CD4-positive, alpha-beta T cell (primary cell): ENCODE measurements at places on chromosomes 4 and X.
A peak's percentile ranks its signal among the peaks of the same experiment; 100 is the strongest.

GRCh38 chrX:86830685-86831084, 682.4 kb downstream of the DACH2 start:
- H3K4me3 ChIP-seq: no peak overlapping the region
- H3K4me1 ChIP-seq: no peaks in the 10 kb centered on the region
- H3K36me3 ChIP-seq: no peaks in the 10 kb centered on the region
- H3K27me3 ChIP-seq: no peaks in the 10 kb centered on the region

DNA sequence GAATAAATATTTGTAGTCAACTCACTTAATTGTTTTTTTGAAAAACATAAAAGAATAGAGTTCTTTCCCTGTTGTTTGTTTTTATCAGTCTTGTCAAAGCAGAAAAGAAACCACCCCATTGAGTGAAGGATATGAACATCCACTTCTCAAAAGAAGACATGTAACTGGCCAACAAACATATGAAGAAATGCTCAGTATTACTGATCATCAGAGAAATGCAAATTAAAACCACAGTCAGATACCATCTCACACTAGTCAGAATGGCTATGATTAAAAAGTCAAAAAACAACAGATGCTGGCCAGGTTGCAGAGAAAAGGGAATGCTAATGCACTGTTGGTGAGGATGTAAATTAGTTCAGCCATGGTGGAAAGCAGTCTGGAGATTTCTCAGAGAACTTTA, 326.1 kb upstream of the EMCN start:
- no peaks in the 10 kb centered on the region for H3K36me3 ChIP-seq
- no peaks in the 10 kb centered on the region for H3K27me3 ChIP-seq
- H3K4me1 ChIP-seq: no peaks in the 10 kb centered on the region
- DNase-seq: no peak

DNA sequence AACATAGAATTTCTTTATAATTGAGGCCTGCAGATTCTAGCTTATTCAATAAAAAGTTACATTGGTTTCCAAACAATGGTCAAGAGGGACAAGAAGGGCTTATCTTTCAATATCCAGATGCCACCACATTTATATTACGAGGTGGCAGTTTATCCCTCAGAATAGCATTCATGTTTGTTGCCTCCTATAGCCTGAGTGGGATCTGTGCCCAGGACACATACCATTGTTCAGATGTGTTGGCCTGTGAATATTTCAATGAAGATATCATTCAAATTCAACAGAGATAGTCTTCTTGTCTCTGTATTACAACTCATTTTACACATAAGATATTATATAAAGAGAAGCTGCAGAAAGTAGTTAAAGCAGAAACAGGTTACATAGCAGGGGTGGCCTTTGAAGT, 20.5 kb downstream of the GLRB start:
- no peaks in the 10 kb centered on the region for H3K36me3 ChIP-seq
- no peaks in the 10 kb centered on the region for H3K4me1 ChIP-seq

GRCh38 chr4:104868533-104868932, 278.1 kb upstream of the TET2 start:
- no peak overlapping the region for H3K27ac ChIP-seq
- no peak overlapping the region for H3K4me3 ChIP-seq
- H3K4me1 ChIP-seq: no peaks in the 10 kb centered on the region

GRCh38 chr4:142574306-142574705, 271.8 kb downstream of the INPP4B start:
- peaks cover 6% of the 10 kb centered on the region for H3K4me1 ChIP-seq
- H3K4me3 ChIP-seq: no peak overlapping the region
- H3K36me3 ChIP-seq: peaks cover 9% of the 10 kb centered on the region
- H3K27me3 ChIP-seq: no peaks in the 10 kb centered on the region
- no peak for DNase-seq
- H3K27ac ChIP-seq: no peak overlapping the region

DNA sequence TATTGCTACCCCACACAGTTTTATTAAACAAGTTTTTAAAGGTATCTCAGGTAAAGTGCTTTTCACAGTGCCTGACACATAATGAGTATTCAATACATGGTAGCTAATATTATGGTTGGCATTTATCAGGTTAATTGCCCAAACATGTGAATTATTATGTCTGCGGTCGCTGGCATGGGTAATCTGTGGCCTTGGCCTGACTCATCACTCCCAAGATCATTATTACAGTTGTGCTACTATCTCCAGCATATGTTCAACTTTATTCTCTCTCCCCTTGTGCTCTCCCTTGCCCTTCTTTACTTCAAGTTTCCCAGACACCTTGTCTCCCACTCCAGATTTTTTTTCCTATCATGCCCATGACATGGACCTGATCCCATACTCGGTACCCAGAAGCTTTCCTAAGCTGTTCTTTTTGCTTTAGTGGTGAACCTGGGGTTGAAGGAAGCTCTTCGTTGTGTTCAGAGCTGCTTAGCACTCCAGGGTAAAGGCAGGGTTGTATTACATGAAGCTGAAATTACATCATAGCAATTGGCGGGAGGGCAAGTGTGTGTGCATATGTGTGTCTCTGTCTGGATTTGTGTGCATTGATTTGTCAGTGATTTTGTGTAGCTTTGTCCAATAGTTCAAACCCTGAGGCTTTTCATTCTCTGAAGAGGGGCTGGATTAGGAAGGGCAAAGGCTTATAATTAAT, 176.5 kb upstream of the NRK start:
- H3K4me1 ChIP-seq: no peaks in the 10 kb centered on the region
- no peaks in the 10 kb centered on the region for H3K27me3 ChIP-seq
- H3K36me3 ChIP-seq: no peaks in the 10 kb centered on the region
- DNase-seq: no peak
- H3K4me3 ChIP-seq: no peak overlapping the region
- no peak overlapping the region for H3K27ac ChIP-seq

DNA sequence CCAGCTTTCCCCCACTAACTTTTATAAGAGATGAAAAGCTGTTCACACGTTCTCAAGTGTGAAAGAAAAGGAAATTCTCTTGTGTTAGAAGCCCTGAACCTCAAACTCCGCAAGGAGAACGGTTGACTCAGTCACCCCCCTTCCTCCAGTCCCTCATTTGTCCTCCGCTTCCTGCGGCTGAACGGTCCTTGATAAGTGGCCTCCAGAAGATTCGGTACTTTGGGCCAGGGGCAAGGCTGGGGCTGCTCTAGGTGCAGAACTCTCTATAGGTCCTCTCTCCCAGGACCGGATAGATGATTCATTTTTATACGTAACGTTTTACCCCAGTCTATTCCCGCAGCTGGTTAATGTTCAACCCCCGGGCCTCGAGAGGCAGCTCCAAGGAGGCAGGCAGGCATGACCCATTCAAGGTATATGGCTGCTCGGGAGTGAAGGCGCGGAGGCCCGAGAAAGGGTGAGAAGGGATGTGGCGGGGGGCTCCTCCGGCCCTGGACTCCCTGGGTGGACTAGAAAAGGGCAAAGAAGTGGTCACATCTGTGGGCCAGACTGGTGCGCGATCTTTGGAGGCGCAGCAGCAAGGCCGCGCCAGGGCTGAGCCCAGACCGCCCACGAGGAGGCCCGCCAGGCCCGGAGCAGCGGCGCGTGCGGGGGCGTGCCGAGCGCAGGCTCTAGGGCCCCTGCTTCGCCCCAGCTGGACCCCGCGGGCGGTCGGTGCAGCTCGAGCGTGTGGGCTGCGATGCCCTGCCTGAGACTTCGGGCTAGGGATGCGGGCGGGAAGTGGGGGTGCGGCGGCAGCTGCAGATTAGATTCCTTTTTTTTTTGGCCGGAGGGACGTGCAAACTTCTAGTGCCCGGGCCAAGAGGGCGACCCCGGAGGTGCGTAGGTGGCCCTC, 11.7 kb downstream of the PITX2 start:
- no peaks in the 10 kb centered on the region for H3K36me3 ChIP-seq
- peaks cover 79% of the 10 kb centered on the region for H3K27me3 ChIP-seq
- DNase-seq: no peak
- peaks cover 19% of the 10 kb centered on the region for H3K4me1 ChIP-seq
- no peak overlapping the region for H3K4me3 ChIP-seq

DNA sequence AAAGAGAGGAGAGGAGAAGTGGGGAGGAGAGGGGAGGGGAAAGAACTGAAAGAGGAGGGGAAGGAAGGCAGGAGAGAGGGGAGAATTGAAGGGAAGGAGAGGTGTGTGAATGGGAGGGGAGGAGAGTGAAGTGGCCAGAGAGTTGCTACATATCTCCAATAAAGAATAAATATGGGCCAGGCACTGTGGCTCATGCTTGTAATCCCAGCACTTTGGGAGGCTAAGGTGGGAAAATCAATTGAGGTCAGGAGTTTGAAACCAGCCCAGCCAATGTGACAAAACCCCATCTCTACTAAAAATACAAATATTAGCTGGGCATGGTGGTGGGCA, 482.4 kb downstream of the NAF1 start:
- no peak for DNase-seq
- H3K27ac ChIP-seq: no peak overlapping the region
- H3K36me3 ChIP-seq: no peaks in the 10 kb centered on the region
- H3K4me1 ChIP-seq: no peaks in the 10 kb centered on the region
- no peaks in the 10 kb centered on the region for H3K27me3 ChIP-seq

DNA sequence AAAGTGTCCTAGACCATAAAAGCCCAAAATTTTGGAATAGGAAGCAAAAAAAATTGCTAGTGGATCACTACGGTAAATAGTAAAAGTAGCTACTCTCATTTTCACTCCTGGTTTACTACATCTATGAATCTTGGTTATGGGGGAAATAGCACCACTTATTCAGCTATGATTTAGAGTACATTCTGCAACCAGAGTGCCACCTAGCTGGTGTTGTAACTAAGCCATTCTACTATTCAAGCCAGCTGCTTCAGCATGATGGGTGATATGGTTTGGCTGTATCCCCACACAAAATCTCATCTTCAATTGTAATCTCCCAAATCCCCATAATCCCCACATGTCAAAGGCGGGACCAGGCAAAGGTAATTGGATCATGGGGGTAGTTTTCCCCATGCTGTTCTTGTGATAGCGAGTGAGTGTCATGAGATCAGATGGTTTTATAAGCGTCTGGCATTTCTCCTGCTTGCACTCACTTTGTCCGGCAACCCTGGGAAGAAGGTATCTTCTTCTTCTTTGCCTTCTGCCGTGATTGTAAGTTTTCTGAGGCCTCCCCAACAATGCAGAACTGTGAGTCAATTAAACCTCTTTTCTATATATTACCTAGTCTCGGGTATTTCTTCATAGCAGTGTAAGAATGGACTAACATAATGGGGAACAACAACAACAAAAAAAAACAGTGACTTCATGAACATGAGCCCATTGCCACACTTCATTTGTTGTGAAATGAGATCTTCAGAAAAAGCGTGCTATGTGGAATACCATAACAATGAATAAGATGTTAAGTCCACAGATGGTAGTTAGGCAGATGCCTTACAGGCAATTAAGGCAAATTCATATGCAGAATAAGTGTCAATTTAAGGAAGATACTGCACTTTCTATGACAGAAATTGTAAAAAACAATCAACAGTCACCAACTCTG, 280.1 kb downstream of the PABPC4L start:
- no peak overlapping the region for H3K4me3 ChIP-seq
- no peaks in the 10 kb centered on the region for H3K27me3 ChIP-seq
- H3K27ac ChIP-seq: no peak overlapping the region
- no peaks in the 10 kb centered on the region for H3K36me3 ChIP-seq
- no peaks in the 10 kb centered on the region for H3K4me1 ChIP-seq

- peaks cover 20% of the 10 kb centered on the region for H3K4me1 ChIP-seq
- H3K27me3 ChIP-seq: peaks cover 43% of the 10 kb centered on the region
- no peaks in the 10 kb centered on the region for H3K36me3 ChIP-seq
- no peak overlapping the region for H3K4me3 ChIP-seq
- H3K27ac ChIP-seq: no peak overlapping the region
These were observed 3.2 kb downstream of the UNC5C start for GRCh38 chr4:95545546-95545945.

DNA sequence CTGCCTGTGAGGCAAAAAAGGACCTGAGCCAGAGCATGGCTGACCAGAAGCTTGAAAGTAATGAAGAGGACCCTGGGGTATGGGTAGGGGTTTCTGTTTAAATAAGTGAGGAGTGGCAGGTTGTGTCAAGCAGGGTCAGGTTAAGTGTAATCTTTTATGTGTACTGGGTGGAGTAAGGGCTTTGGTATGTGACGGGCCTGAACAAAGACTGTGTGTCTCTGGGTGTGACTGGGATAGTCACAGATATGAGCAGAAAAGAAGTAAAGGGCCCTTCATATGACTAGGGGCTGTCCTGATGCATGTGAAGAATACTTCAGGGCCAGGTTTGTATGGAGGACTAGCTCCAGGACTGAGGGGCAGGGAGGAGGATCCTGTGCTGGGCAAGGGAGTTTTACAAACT, 82.4 kb downstream of the ITIH6 start:
- no peak for DNase-seq
- H3K36me3 ChIP-seq: no peaks in the 10 kb centered on the region
- no peak overlapping the region for H3K4me3 ChIP-seq
- H3K27me3 ChIP-seq: no peaks in the 10 kb centered on the region
- no peaks in the 10 kb centered on the region for H3K4me1 ChIP-seq
- no peak overlapping the region for H3K27ac ChIP-seq

DNA sequence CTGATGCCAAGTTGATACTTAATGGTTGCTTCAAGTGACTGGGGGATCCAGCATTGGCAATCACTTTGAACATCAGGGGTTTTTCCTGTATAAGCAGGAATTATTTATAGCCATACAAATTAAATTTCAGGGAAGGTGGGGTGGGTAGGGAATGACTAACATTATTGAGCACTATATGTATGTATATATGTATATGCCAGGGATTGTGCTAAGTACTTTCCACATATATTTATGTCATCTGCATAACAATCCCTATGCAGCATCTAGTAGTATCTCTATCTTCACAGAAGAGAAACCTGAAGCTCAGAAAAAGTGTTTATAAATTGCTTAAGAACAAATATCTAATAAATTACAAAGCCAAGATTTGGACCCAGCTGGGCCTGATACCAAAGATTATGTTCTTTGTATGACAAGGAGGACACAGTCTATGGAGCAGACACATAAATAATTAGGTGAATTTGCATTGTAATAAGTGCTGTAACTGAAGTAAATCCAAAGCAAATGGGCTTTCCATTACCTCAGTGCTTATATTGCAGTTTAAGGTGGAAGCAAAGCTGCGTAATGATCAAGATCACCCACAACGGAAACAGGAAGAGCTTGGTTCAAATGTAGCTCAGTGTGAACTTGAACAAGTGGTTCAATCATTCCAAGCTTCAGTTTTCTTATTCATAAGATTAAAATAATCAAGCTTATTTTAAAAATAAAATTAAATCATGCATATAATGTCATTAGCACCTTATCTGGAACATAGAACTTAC, 18.9 kb upstream of the RASGEF1B start:
- peak; percentile 65 for DNase-seq
- H3K36me3 ChIP-seq: no peaks in the 10 kb centered on the region

DNA sequence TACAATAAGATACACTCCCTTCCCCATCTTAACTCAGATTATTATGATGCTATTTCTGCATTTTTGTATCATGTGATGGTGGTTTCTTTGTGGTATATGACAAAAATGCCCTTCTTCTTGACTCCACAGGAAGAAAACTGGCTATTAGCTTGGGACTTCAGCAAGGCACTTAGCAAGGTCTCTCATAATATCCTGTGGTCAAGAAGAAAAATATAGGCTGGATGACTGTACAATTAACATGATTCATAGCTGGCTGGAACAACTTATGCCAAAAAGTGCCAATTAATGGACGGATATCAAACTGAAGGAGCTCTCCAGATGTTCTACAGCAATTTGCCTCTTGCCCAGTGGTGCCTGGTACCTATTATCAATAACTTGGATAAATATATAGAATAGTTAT, 2.3 kb upstream of the MID1IP1 start:
- H3K27ac ChIP-seq: no peak overlapping the region
- no peaks in the 10 kb centered on the region for H3K36me3 ChIP-seq
- no peak overlapping the region for H3K4me3 ChIP-seq
- peaks cover 14% of the 10 kb centered on the region for H3K4me1 ChIP-seq
- no peaks in the 10 kb centered on the region for H3K27me3 ChIP-seq
- no peak for DNase-seq

GRCh38 chr4:23332313-23332712, 557.5 kb downstream of the PPARGC1A start:
- no peak for DNase-seq
- peaks cover 9% of the 10 kb centered on the region for H3K4me1 ChIP-seq
- H3K36me3 ChIP-seq: no peaks in the 10 kb centered on the region
- no peaks in the 10 kb centered on the region for H3K27me3 ChIP-seq
